ENCODE measurements at places on chromosomes 6 and 20.
A peak's percentile ranks its signal among the peaks of the same experiment; 100 is the strongest.

DNA sequence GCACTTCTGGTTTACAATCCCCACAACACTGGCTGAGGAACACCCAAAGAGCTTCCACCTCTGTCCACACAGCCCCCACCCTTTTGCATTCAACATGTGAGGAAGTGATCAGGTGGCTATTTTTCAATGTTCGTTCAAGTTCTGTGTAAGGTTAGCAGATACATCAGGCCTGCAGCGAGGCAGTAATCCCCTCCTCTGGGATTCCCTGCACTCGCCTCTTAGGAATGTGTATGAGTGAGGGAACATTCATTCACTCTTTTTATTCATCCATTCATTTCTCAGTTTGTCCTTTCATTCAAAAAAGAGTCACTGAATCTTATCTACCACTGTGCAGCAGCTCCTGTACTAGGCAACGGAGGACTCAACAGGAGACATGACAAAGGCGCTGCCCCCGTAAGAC, 236.4 kb upstream of the PRDM1 start:
- DNase-seq = no peak

- no peak for DNase-seq
These were observed 18.8 kb downstream of the SYNDIG1 start for GRCh38 chr20:24488064-24488799.

DNA sequence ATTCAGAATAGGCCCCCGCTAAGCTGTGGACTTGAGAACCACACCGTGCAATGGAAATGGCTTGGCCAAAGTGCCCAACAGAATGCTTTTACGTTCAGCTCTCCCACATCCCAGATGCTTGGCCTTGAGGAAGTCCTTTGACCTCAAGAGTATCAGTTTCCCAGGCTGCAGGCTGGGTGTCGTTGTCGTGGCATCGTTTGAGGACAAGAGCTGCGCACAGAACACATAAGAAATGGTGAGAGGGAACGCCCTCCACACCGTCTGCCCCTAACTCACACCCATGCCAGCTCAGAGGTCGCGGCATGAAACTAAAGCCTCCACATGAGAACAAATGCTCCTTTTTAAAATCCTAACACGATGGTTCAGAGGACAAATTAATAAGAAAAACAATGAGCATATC, 37.0 kb downstream of the NFATC2 start:
- DNase-seq = no peak

DNA sequence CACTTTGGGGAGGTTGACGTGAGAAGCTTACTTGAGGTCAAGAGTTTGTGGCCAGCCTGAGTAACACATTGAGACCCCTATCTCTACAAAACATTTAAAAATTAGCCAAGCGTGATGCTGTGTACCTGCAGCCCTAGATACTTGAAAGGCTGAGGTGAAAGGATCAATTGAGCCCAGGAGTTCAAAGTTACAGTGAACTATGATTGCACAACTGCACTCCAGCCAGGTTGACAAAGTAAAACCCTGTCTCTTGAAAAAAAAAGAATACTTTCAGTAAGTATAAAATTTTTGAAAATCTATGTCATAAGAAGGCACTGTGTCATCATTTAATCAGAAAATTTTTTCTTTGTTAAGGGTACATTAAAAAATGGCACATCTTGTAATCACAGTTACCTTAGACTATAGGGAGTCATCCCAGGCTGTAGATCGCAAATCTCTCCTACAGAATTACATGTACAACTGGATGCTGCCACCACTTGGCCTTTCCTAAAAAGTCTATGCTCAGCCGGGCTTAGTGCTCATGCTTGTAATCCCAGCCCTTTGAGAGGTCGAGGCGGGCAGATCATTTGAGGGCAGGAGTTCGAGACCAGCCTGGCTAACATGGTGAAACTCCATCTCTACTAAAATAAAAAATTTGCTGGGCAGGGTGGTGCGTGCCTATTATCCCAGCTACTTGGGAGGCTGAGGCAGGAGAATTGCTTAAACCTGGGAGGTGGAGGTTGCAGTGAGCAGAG, 17.0 kb upstream of the MRS2 start:
- DNase-seq = no peak

DNA sequence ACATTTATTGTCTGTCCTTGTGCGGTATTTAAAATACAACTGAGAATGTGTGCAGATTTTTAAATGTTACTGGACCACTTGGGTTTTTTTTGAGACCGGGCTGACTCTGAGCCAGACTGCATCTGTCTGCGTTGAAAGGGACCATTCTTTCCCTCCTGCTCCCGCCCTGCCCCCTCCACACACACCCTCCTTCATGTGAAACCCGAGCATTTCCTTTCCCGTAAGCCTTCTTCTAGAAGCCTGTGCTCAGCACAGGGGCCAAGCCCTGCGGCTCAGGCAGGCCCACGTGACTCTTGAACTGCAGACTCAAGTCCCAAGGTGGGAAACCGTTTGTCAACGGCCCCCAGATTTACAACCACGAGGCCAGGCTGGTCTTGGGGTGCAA, 82.7 kb upstream of the FOXC1 start:
- peak; percentile 2 for DNase-seq

GRCh38 chr6:82145926-82146452, 101.6 kb downstream of the IBTK start:
- no peak for DNase-seq

Measured in NCI-H526 treated with DMSO at 0.1 percent for 48 hours (cell line).